Cardiac muscle cell (in vitro differentiated cells and primary cell): ENCODE measurements at places on chromosomes 1 and 21.

DNA sequence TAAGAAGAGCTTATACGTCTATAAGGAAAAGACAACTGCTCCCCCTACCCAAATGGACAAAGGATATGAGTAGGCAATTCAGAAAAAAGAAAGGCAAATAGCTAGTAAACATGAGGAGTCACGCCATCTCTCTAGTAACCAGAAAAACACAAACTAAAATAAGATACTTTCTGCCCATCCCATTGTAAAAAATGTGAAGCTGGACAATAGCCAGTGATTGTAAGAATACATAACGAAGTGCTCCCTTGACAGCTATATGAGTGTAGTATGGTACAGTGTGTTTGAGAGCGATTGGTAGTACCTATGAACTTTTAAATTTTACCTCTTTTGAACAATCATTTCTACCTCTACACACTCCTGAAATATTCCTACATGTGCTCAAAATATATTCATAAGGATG, 7.5 kb upstream of the GJA8 start:
- peak; percentile 7 for DNase-seq

DNA sequence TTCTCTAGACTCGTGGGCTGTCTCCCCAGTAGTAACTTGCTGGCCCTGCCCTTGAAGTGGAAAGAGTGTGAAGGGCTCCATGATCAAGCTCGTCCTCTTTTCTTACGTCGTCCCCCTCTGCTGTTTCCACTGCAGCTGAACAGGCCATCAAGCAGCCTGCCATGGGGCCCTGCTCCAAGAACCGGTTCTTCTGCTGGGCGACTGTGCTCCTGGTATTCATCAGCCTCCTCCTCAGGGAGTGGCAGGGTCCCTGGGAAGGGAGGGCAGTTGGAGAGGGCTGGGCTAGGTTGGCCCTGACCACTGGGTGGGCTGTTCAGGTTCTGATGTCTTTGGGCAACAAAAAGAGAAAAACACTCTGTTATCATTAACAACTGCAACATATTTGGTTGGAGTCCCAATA, 151.5 kb downstream of the FCRL5 start:
- no peak for DNase-seq

DNA sequence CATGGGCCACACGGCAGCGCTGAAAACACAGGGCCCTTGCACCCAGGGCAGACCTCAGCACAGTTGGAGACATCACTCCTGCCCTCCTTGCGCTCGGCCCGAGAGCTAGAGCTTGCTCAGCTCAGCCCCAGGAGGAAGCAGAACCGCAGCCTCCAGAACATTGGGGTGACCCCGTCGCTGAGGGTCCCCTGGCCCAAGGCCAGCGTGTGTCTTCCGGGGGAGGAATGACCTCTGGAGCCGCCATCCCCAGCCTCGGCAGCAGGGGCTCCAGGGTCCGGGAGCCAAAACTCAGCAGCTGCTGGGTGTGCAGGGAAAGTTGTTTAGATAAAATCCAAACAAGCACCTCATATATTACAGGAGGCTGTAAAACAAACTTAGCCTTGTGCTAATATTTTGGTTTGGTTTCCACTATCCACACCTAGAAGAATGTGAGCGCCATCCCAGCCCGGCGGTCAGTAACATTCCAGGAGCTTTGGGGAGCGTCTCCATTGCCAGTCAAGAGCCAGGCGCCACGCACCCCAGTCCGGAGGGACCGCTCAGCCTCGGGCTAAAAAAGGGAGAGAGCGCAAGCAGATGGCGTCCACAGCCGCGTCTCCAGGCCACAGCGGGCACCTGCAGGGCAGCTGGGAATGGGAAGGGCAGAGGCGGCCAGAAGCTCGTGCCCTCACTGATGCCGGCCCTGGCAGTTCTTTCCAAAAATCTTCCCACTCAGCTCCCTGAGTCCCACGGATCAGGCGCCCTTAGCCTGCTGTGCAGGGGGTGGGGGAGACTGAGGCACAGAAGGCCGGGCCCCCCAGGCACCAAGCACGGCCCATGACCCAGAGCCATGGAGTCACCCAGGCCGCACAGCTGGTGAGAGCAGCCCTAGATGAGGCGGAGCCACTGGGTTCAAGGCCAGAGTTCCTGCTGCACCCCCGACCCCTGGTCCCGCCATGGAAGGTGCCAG, 52.0 kb downstream of the SLX9 start:
- DNase-seq, result no peak

- peak; percentile 41 for DNase-seq
These were observed 239.4 kb downstream of the BACH1 start for GRCh38 chr21:29538115-29538514.

DNA sequence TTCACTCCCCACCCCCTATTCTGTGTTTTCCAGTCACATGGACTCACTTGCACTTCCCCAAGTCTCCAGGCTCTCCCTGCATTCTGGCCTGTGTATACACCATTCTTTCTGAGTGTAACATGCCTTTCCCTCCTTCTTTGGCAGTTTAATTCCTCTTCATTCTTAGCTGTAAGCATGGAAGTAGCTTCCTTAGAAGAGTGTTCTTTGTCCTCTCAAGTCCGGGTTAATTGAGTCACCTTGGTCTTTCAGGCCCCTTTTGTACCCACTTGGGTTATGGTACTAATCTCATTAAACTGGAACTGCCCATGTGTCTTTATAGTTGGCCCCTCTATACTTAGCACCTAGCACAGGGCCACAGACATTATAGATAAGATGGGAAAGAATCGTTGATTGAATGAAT, 525.3 kb upstream of the ADGRL4 start:
- DNase-seq, result no peak

- DNase-seq, result no peak
These were observed 53.1 kb downstream of the MEGF6 start for GRCh38 chr1:3558036-3558726.

DNA sequence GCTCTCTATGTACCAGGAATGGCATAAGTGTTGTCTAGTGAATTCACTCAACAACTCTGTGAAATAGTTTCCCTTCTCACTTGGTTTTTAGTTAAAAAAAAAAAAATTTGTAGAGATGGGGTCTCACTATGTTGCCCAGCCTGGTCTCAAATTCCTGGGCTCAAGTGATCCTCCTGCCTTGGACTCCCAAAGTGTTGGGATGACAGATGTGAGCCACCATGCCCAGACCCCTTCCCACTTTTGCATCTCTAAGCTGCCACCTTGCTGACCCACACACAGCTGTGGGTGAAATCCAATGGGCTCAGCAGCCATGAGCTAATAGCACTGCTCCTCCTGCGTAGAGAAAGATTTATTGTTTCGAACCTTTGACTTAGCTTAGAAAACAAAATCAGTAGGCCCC, 33.5 kb downstream of the NEK2 start:
- DNase-seq, result no peak

GRCh38 chr1:113662101-113662500, 97.2 kb downstream of the PHTF1 start:
- DNase-seq, result no peak

GRCh38 chr1:231493421-231494185, 34.9 kb upstream of the TSNAX start:
- peak; percentile 94 for DNase-seq

GRCh38 chr1:56330391-56331026, 248.9 kb downstream of the PLPP3 start:
- no peak for DNase-seq

DNA sequence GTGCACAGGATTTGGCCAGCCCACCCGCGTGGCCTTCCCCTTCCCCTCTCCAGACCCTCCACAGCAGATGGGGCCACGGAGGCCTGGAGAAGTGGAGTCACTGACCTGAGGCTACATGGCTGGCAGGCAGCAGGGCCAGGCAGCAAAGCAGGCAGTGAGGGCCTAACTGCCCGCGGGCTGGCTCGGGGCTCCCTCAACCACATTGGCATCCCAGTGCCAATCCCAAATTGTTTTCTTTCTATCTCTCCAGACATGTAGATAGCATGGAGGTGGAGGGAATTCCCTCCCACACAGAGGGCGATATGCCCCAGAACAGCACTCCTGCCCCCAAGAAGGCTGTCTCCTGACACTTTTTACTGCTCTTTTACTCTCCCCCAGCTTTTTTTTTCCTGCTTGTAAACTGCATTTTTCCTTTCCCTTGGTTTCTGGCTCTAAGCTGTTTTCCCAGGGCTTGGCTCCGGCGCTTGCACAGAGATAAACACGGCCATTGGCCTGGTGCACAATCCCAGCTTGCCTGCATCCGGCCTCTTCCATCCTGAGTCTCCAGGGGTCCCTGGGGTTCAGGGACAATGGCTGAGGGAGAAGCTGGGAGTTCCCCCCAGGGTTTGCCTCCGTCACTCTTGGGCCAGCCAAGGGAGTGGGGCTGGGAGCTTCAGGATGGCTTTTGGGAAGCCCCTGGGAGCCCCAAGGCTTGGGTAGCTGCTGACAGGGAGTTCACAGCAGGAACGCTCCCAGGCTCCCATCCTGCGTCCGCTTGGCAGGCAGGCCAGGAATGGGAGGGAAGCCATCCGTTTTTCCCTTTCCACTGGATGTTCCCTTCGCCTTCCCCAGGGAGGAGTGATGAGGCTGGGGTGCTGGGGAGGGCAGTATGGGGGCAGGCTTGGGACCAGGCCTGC, 7.0 kb downstream of the EPHX1 start:
- DNase-seq, result peak; percentile 72

GRCh38 chr21:24224422-24224821, 1382.9 kb downstream of the MRPL39 start:
- DNase-seq, result no peak

GRCh38 chr1:199735660-199736059, 291.9 kb upstream of the NR5A2 start:
- DNase-seq, result no peak

DNA sequence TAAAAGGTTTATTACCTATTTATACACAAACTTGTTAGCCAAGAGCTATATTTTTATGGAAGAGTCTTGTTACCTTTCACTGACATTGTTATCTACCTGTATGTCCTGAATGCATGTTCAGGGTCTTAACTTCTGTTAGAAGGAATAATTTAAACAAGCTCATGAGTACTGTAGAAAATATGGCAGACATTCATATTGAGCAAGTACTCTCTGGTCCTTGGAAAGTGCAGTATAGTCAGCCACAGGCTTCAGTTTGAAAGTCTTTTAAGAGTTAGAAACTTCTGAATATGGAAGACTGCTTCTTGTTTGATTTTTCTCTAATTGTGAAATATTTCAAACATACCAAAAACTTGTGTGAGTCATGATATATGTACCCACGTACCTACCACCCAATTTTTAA, 16.6 kb downstream of the DIP2A start:
- DNase-seq, result no peak

DNA sequence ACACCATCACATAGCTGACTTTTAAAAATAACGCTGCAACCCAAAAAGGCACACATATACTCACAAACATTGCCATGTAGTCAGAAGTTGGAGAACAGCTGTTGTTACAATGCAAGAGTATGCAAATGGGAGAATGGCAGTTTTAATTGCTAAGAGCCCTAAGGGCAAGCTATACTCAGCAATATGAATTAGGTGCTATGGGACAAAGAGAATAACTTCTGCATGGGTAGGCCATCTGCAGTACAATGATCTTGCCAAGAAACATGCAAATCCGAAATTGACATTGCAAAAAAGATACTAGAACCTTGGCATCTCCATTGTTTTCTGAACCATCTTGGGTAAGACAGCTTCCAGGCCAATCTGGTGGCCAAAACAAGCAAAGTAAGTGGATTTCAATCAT, 697.8 kb downstream of the LRRIQ3 start:
- DNase-seq, result no peak

DNA sequence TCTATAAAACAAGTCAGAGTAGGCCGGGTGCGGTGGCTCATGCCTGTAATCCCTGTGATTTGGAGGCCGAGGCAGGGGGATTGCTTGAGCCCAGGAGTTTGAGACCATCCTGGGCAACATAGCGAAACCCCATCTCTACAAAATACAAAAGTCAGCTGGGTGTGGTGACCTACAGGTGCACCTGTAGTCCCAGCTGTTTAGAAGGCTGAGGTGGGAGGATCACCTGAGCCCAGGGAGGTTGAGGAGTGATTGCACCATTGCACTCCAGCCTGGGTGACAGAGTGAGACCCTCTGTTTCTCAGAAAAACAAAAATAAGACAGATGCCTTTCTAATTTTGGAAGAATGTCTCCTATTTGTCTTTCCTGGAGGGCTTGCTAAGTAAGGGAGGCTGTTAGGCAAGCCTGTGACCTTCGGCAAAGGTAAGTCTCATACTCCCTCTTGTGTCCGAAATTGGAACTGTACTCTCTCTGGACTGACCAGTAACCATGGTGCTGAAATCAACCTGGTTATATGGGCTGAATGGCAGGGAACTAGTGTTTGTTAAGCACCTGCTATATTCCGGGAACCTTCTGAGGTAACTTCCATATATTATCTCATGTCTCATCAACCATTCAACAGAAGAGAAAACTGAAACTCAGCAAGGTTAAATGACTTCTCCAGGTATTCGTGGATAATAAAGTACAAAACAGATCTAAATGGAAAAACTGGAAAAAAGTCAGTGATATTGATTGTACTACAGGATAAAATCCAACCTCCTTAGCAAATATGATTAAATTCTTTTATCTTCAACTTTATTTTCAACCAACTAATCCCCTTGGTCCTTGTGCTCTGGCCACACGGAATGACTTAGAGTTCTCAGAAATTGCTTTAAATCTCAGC, 11.8 kb upstream of the RAB3B start:
- DNase-seq, result peak; percentile 94

DNA sequence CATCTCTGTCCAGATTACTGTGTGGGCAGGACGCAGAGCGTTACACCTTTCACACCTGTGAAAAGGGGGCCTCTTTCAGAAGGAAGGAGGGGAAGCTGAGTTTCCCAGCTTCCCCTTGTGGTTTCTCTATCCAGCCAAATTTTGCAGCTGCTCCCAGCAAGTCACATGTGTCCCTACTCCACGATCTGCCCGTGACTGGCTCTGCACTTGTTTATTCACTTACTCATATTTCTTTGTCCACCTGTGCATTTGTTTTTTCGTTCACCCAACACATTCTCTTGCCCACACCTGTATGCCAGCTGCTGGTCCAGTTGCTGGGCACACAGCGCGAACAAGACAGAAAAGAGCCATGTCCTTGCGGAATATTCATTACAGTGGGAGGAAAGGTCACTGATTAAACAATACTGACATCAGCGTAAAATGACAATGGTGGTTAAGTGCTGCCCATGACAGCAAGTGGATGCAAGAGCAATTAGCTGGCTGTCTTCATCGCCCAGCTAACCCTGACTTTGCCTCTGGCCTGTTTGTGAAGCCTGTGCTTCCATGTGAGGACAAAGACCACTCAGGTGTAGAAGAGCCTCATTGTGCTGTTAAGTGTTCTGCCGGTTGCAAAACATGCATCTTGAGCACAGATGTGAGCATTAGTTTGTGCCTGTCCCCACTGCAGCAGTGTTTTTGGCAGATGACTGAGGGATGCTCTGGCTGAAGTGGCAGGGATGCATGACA, 28.6 kb upstream of the NEK2 start:
- no peak for DNase-seq

DNA sequence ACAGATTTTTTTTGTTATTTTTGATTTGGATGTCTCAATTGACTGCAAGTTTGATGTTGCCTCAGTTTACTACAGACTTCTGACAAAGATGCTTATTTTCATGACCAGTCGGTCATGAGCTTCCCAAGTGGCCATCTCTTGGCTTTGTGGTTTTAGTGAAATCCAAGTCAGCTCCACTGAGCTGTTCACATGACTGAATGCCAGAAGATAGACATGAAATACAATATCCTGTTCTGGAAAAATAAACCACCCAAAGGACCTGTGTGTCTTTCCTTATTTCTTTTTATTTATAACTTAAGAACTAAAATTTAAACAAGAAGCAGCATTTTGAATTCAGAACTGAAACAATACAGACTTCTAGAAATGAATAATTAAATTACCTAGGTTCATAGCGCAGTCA, 89.3 kb downstream of the HMCN1 start:
- DNase-seq, result no peak
